Activated CD4-positive, alpha-beta T cell treated with anti-CD3 and anti-CD28 coated beads, Interleukin-2, amount 10 ng/mL, durations not matched to agents 7 days and 5 days (primary cell): ENCODE measurements at places on chromosomes 16 and 17. TPM values are rescaled to one million over a fixed set of nuclear protein-coding genes. Genes with fewer than 3 reads are reported as not detected.

DNA sequence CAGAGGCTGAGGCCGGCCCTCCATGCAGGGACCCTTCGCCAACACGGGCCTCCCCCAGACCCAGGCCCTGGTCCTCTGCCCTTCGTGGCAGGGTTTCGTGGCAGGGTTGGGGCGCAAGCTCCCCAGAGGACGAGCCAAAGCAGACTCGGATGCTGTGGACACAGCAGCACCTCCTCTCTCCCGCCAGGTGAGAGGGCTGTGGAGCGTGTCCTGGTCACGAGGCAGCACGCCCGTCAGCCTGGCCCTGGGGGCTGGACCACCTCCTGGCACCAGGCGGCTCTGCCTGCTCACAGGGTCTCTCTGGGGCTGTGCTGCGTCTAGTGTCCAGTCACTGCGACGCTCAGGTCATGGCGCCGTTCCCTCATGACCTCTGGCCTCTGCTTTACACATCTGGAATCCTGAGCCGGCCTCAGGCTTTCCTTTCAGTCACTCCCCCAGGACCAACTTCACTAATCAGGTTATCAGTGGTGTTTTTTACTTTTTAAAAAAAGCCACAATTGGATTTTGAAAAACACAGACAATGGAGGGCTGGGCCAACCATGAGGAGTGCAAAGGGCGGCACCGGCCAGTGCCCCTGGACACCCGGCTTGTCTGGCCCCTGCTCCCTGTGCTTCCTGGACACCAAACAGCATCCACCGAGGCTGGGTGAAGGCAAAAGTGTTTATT lies 5.4 kb downstream of the NDUFAF8 start:
- DNase-seq, result no peak
- H3K4me1 ChIP-seq, result peaks cover 23% of the 10 kb centered on the region
- H3K36me3 ChIP-seq, result peaks cover 17% of the 10 kb centered on the region
- H3K27me3 ChIP-seq, result no peaks in the 10 kb centered on the region
- H3K4me3 ChIP-seq, result no peak overlapping the region

- H3K4me1 ChIP-seq, result no peaks in the 10 kb centered on the region
- H3K27me3 ChIP-seq, result peaks cover 15% of the 10 kb centered on the region
- no peaks in the 10 kb centered on the region for H3K36me3 ChIP-seq
- H3K4me3 ChIP-seq, result no peak overlapping the region
These were observed 72.5 kb upstream of the ZNF423 start for GRCh38 chr16:49928176-49929041.

DNA sequence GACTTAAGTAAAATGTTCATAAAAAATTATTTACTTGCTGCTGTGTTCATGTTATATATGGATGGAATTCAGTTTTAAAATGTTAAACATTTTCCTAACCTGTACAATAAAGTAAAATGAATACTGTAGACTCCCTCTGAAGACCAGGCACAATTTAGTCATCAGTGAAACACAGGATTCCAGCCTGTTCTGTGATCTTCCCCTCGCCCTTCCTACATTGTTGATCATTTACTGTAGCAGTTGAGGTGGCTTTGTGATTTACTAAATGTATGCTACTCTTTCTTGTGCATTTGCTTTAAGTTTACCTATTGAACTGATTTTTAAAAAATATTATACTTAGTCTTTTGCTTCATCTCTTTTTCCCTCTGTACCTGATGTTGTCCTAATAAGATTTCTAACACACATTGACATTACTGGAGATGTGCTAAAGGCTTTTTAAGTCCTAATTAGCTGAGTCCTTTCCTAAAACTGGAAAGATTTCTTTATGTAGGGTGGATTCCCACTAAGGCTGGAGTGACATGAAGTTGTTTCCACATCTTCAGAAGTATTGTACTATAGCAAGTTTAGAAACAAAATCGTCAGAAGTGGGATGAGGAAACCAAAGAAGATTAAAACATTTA lies 38.1 kb downstream of the PHKB start:
- DNase-seq, result no peak
- no peak overlapping the region for H3K27ac ChIP-seq
- H3K27me3 ChIP-seq, result no peaks in the 10 kb centered on the region
- peaks cover 35% of the 10 kb centered on the region for H3K36me3 ChIP-seq

- DNase-seq, result no peak
- no peak overlapping the region for H3K27ac ChIP-seq
- no peaks in the 10 kb centered on the region for H3K4me1 ChIP-seq
- H3K36me3 ChIP-seq, result no peaks in the 10 kb centered on the region
These were observed 55.1 kb upstream of the EMP2 start for GRCh38 chr16:10635365-10636021.

DNA sequence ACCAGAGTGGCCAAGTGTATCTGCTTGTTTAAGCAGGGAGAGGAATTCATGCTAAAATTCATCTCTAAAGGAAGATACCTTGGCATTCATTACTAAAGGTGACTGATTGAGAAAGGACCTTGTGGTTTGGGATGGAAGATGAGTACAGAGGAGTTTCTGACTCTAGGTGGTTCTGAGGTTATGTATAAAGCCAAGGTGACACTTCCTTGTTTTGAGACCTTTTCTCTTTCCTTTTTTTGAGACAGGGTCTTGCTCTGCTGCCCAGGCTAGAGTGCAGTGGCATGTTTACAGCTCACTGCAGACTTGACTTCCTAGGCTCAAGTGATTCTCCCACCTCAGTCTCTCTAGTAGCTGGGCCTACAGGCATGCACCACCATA lies 9.1 kb downstream of the ABHD15 start:
- peaks cover 19% of the 10 kb centered on the region for H3K36me3 ChIP-seq
- no peak overlapping the region for H3K4me3 ChIP-seq
- H3K4me1 ChIP-seq, result peaks cover 28% of the 10 kb centered on the region
- H3K27me3 ChIP-seq, result no peaks in the 10 kb centered on the region
- H3K27ac ChIP-seq, result peak overlapping the region; percentile 46
- DNase-seq, result no peak

Gene ZNF688
- 13.3 TPM for total RNA-seq

Gene SOST
- not detected for total RNA-seq
